ENCODE measurements at places on chromosomes 2 and 18.

DNA sequence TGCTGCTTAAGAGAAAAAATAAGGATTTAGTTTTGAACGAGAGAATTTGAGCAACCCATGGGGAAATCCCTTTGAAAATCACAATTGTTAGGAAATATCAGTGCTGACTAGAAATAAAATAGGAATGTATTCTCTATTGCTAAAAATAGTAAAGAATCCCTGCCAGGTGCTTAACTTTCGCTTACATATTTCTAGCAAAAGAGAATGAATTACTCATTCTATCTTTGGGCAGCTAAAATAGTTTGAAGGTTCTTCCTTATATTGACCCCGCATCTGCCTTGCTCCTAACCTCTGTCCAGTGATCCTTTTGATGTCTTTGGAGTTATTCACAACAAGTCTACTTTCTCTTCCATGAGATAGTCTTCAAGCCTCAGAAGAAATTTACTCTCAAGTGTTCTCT, 103.8 kb downstream of the PLCL1 start:
- no peak for ATAC-seq

- ATAC-seq: no peak
These were observed 895.2 kb downstream of the TRIB2 start for GRCh38 chr2:13611939-13612338.

GRCh38 chr2:120744817-120745216, 9.1 kb downstream of the GLI2 start:
- no peak for ATAC-seq

DNA sequence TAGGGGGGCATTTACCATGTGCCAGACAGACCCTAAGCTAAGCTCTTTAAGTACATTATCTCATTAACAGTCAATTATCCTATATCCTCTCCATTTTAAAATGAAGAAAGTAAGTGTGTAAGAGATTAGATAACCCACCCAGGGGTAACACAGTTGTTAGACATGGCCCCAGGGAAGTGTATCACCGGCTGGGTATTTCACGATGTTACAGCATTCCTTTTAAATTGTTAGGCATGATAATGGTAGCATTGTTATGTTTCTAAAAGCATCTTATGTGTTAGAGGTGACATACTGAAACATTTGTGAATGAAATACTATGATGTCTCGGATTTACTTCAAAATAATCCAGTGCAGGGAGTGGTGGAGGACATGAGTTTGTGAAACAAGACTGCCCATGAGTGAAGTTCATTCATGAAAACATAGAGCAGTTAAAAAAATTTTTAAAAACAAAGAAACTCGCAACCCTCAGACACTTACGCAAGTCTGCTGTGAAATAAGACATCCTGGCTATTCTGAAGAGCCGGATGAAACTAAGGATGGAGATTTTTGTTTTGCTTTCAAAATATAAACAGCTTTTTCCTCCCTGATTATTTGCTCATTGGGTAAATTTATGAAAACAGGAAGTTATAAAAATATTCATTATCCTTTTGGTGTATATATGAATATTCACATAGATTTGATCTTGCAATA, 54.9 kb downstream of the IL1RL2 start:
- no peak for ATAC-seq

DNA sequence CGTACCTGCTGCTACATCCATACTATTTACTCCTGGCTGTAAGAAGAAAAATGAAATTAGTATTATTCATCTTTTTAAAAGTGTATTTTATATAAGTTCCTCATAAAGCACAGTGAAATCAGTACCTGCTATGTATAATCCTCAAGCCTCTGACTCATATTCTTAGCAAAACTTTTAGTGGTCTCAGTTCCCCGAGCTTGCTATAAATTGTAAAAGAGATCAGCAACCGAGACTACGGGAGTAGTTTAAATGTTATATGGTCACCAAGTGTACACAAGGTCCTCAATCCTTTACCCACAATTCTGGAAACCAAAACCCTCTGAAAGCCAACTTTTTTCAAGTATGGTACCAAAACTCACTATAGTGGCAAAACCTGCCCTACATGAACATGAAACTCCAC, 24.2 kb downstream of the PRPF40A start:
- no peak for ATAC-seq

GRCh38 chr2:41602341-41602740, 445.5 kb upstream of the PKDCC start:
- no peak for ATAC-seq

GRCh38 chr2:1550658-1551316, 137.5 kb downstream of the TPO start:
- peak; percentile 70 for ATAC-seq

DNA sequence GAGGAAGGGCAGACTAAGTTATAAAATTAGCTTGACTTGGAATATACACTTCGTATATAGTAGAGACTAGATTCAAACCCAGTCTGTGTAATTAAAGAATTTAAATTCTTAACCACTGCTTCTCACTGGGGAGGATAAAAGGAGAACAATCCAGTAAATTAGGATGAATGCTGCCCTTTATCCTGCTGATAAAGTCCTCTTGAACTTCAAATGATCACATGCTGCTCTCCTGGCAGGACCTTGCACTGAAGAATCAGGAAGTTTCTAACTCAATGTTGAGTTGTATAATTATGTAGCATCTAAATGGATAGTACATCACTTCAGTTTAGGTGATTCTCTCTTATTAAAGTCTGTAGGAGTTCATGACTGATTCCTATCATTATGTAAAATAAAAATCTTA, 1179.7 kb downstream of the DSC3 start:
- no peak for ATAC-seq

DNA sequence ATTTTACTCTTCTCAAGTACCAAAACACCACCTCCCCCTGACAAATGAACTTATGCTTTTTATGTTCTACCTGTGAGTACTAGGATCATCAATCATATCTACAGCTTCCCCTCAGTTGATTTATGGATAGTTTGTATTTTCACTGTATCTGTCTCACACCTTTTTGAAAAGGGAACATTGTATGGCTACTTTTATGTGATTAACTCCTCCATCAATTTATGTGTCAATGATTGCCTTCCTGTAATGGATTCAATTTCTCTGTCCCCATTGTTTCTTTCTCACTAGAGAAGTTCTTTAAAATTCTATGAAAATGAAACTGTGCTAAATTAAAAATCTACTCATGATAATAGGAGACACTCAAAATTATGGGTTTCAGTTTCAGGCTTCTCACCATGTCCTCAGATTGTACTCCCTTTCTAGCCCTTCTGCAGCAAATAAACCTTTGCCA, 935.0 kb downstream of the TRIB2 start:
- no peak for ATAC-seq

DNA sequence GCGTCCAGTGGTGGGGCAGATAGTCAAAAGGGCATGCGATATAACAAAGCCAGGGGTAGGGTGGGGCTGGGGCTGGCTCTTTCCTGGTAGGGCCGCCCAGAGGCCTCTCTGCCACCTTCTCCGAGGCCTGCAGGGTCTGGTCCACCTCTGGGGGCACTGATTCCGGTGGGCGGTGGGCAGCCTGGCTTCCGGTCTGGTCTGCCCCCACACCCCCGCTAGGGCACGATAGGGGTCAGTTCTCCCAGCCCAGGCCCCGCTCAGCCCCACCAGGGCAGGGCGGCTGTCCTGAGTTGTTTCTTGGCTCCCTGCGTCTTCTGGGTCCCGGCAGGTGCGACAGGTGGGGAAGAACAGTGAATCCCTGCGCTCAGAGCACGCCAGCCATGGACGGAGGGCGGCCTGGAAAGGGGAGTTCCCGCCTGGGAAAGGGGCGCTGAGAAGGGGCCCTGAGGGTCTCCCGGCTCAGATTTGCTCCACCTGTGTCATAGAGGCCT, 707 bp upstream of the ERFE start:
- no peak for ATAC-seq

- ATAC-seq: no peak
These were observed 80.2 kb upstream of the GPC1 start for GRCh38 chr2:240355001-240355891.

DNA sequence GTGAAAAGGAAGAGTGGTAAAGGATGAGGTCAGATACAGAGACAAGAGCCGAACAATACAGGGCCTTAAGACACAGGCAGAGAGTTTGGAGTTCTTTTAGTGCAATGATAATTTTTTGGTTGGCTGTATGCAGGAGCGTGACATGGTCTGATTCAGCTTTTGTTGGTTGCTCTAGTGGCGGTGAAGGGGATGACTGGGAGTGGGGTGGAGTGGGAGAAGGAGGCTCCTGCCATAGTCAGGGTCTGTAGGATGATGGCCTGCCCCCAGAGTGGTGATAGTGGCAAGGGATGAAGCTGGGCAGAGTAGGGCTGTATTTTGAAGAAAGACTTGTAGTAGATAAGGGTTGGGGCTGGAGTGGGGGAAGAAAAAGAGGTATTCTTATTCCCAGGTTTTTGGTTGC, 306.6 kb upstream of the VWC2L start:
- no peak for ATAC-seq

DNA sequence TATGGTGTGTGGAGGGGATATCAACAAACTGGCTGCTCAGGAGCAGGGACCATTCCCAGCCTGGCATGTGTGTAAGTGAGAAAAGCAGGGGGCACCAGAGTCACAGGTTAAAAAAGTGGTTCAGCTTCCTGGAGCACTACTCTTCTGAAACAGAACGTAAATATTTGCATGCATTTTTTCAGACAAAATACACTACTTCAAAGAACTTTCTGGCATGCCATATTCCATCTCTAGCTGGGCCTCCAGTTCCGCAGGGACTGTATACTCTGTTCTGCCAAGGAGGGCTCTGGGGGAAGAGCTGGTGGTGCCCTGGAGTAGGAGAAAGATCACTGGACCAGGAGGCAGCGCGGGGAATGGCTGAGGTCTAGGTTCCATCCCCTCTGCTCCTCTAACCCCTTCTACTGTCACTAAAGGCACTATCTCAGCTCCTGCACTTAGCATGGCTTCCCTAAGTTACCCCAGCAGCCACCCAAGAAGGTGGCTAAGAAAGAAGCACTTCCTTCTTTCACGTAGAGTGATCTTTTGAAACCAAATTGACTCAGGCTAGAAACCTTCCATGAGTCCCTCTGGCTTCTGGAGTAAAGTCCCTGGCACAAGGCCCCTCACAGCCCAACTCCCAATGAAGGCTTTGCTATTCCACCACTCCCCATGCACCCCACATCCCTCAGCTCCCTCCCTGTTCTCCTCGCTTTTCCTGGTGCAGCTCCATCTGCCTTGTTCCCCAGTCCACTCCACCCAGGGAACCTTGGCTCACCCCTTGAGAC, 57.6 kb upstream of the CABLES1 start:
- peak; percentile 28 for ATAC-seq

DNA sequence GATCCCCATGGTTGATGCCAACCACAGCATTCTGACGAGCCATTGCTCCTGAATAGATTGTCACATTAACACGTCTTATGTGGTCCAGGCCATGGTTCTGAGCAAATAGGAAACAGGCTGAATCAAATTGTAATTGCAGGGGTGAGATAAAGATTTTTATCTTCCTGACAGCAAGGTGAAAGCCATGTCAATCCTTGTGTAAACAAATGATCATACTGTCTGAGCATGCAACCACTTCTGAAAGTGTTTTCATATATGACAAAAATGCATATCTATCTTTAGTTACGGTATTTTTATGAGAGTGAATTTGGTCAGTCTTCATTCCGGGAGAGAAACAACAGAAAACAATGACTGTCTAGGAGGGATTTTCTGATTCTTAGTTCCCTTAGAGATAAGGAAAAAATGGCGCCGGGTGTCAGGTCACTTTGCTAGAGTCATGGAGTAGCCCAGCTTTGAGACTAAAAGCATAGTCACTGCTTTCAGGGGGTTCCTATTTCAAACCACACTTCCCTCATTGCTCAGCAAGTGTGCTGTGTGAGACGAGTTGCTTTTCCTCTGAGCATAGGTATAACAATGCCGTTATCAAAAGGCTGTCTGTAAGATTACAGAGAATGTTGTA, 958.9 kb downstream of the DCDC2C start:
- no peak for ATAC-seq

- no peak for ATAC-seq
These were observed 43.6 kb upstream of the ZNF804A start for GRCh38 chr2:184554736-184555135.

GRCh38 chr2:108993095-108993937, 4.3 kb upstream of the EDAR start:
- no peak for ATAC-seq

- ATAC-seq: no peak
These were observed 99.8 kb downstream of the TEX51 start for GRCh38 chr2:126998486-126998885.

DNA sequence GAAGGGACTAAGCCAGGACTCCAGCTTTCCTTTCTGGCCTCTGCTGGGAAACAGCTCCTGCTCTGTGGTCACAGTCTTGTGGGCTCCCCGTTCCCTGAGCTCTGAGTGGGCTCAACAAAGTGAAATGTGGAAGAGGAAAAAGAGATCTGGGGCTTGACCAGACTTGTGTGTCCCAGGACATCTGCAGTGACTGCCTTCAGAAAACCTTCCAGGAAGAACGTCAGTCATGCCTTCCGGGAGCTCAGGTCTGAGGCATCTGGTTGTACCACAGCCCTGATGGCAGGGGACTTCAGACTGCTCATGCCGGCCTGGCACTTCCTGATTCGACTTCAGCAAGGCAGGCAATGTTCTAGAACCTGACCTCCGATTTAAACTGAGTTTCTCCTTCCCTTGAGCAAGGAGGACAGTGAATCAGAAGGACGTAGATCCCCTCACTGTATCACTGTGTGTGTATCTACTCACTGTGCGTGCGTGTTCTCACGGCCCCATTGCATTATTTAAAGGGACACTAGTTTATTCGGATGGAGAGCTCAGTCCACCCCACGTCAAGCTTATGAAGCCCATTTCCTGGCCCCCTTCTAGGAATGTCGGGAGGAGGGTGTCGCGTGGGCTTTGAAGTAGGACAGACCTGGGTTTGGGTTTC, 548 bp upstream of the FBLN7 start:
- ATAC-seq: peak; percentile 39

GRCh38 chr2:189466656-189467055, 25.4 kb downstream of the WDR75 start:
- peak; percentile 41 for ATAC-seq

DNA sequence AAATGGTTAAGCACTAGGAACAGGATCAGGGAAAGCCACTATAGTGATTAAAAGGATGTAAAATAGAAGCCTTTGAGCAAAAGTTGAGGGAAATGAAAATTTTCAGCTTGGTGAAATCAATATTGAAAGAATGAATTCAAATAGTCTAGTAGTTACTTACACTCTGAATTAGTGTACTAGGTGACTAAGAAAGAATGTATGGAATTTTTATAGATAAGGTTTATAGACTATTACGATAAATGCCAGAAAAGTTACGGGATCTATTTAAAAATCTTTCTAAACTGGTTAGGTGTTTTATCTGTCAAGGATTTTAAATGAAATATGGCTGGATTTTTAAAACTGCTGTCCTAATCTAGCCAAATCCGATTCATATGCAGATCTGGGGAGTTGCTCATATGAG, 208.6 kb downstream of the MYO3B start:
- no peak for ATAC-seq

- ATAC-seq: no peak
These were observed 198.2 kb downstream of the CD8B2 start for GRCh38 chr2:106685180-106685897.

All from gastroesophageal sphincter (tissue), 4 donors.